ENCODE measurements at places on chromosomes 4 and X. TPM values are rescaled to one million over a fixed set of nuclear protein-coding genes. Genes with fewer than 3 reads are reported as not detected.

DNA sequence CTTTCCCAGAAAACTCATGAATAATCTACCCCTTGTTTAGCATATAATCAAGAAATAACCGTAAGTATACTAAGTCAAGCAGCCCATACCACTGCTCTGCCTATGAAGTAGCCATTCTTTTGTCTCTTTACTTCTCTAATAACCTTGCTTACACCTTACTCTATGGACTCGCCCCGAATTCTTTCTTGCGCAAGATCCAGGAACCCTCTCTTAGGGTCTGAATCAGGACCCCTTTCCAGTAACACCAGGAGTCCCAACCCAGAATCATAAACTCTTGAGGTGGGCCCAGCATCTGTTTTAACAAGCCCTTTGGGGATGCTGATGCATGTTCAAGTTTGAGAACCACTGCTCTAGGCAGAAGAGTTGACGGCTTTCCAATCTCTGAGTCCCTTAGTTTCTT is 119.6 kb downstream of the BEND2 start:
- DNase-seq = no peak

- no peak for DNase-seq
These were observed 69.9 kb downstream of the COX7B2 start for GRCh38 chr4:46839128-46839527.

DNA sequence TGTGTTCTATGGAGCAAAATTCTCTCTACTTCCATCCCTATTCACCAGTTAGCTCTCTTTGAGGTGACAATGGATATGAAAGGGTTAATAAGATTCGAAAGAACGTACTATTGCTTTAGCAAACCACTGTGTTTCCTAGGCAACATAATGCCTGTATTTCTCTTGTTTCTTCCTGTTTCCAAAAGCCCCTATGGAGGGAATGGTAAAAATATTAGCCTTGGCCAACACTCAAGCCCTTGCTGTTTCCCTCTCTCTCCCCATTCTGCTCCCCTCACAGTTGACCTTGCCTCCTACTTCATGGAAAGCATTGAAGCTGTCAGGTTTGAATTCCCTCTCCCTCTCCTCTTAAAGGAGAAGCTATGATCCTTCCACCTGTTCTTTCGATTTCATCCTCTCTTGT is 9.6 kb upstream of the PGRMC1 start:
- DNase-seq = no peak

- DNase-seq = no peak
These were observed 22.9 kb upstream of the PDLIM5 start for GRCh38 chr4:94428884-94429283.

- DNase-seq = no peak
These were observed 115.3 kb downstream of the HS3ST1 start for GRCh38 chr4:11313157-11313943.

GRCh38 chrX:132730266-132730665 is 228.2 kb downstream of the HS6ST2 start:
- DNase-seq = no peak

DNA sequence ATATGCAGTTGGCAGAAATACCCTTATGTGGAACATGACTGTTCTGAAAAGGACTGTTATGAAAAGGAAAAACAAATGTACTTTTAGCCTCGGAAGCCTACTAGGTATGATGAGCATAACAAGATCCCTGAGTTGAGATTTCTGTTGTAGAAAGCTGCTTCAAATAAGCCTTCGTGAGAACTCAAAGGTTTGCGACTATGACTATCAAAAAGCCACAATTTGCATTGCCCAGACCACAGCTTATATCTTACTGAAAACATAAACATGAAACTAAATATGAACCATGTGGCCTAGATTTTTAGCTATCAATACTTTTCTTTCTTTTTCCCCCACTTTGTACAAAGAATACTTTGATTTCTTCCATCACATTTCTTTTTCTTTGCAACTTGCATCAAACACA is 398.2 kb upstream of the LCORL start:
- no peak for DNase-seq

GRCh38 chr4:139589336-139590018 is 33.5 kb upstream of the SETD7 start:
- DNase-seq = no peak

DNA sequence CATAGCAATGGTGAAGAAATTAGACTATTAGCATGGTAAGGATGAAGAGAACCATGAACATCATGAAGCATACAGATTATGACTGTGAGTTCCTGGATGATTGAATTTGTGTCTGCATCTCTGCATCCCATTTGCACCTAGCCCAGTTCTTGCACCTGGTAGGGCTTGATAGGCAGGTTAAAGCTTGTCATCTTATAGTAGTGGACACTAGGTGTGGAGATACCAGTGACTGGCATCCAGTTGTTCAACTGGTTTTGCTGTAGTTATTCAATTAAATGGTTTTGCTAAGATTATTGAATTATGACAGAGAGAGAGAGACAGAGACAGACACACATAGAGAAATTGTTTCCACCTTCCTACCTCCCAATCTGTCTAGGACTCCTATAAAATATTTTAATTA is 5.0 kb downstream of the ADH7 start:
- no peak for DNase-seq

GRCh38 chrX:136250191-136251040 is 784 bp downstream of the MAP7D3 start:
- DNase-seq = no peak

DNA sequence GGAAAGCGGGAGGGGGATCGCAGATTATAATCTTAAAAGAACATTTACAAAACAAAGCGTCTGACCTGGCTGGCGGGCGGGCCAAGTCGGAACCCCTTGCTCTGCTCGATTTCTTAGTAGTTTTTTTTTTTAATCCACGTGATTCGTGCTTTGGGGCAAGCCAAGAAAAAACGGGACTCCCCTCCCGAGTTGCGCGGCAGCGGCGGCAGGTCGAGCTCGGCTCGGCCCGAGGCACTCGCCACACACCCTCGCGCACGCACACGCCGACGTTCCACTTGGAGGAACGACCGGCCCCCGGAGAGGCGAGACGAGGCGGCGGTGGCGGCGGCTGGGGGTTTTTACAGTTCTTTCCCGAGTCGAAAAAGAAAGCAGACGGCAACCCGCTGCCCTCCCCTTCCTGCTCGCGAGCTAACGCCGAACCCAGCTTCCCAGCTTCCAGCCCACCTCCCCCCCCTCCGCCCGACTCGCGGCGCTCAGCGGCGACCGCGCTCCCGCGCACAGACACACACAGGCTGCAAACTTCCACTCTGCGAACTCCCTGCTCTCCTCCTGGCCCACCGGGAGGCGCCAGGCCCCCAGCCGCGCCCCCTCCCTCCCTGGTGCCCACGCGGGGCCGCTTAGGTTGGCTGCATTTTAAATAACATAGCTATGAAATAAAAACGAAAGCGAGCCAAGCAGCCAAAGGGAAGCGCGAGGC is 1.2 kb downstream of the BCOR start:
- no peak for DNase-seq

GRCh38 chr4:180350901-180351300 is 1892.3 kb upstream of the TENM3 start:
- DNase-seq = no peak

- no peak for DNase-seq
These were observed 269.2 kb downstream of the TRIML1 start for GRCh38 chr4:188408244-188409030.

DNA sequence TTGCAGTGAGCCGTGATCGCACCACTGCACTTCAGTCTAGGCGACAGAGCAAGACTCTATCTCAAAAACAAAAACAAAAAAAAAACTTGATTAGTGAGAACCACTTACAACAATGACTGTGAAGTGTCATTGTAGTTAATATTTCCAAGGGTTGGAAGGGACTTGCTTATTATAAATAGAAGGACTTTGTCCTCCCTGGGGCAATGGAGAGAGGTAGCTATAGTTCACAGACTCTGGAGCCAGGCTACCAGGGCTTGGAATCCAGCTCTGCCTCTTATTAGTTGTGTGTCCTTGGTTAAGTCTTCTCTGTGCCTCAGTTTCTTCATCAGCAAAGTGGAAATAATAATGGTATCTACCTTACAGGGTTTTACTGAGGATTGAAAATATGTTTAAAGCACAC is 51.6 kb downstream of the TMEM150C start:
- DNase-seq = no peak

GRCh38 chrX:107628662-107629539 is 591 bp downstream of the PRPS1 start:
- no peak for DNase-seq

DNA sequence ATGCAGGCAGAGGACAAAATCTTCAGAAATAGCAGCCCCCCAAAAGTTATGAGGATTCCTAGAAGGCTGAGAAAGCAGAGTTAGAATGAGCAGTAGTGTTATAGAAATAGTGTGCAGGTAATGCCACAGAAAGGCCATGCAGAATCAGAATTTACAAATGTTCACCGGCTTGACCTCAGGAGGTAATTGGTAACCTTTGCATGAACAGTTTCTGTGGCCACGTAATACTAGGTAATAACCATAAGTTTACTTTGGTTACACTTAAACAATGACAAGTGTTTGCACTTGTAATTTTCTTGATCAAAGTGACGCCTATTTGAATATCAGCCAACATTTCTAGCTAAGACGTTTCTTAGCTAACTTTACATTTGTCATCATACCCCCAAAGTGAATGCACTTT is 393.6 kb downstream of the GPAT3 start:
- DNase-seq = no peak

- no peak for DNase-seq
These were observed 64.2 kb downstream of the DCUN1D4 start for GRCh38 chr4:51907006-51907669.

GRCh38 chr4:85970535-85970934 is 389.3 kb downstream of the MAPK10 start:
- no peak for DNase-seq

DNA sequence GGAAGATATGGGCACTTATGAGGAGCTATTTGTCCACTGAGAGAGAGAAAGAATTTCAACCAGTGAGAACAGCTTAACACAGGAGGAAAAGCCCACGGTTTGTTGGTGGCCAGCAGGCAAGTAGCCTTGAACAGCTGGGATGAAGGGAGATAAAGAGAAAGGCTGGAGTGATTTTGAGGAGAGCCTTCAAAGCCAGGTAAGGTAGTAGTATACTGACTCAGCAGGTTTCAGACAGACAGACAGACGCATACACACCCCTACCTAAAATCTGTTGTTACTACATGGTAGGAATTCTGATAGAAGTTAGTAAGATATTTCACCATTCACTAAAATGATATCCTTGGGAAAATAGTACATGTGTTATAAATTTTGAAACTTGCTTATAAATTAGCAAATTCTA is 60.5 kb downstream of the SEC24D start:
- DNase-seq = no peak

- no peak for DNase-seq
These were observed 4.3 kb upstream of the RBM3 start for GRCh38 chrX:48569958-48570357.

GRCh38 chrX:88604433-88605221 is 142.4 kb upstream of the CPXCR1 start:
- no peak for DNase-seq

GRCh38 chrX:136953867-136954787 is 73.6 kb upstream of the RBMX start:
- peak; percentile 52 for DNase-seq

DNA sequence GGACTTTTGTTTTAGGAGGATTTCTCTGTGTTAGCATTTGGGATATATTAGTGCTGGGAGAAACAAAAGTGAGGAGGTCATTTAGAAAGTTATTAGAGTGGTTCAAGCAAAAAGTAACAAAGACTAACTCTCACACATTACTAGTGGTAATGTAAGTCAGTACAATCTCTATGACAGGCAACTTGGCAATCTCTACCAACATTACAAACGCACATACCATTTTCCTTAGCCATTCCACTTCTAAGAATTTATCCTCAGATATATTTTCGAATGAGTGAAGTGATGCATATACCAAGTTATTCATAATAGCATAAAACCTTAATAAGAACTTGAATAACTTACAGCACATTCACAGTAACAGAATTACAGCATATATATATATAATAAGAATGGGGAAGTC is 146.2 kb downstream of the PRSS12 start:
- DNase-seq = no peak

DNA sequence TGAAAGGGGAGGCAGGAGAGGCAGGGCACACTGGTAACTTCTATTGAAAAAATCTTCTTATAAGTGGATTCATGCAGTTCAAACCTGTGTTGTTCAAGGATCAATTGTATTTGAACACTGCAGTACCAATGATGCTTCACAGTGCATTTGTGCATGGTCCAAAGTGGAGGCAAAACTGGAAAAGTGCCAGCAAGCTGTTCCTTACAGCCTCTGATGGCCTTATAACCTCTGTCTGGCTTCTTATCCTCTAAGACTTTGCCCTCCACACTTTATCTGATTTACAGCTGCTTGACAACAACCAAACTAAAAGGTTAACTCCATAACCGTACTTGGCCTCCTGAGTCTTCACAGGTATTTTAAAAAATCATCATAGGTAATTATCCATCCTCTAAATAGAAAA is 40.4 kb downstream of the MAGEB17 start:
- DNase-seq = no peak

- DNase-seq = no peak
These were observed 115.6 kb downstream of the SMIM20 start for GRCh38 chr4:26029568-26030131.

DNA sequence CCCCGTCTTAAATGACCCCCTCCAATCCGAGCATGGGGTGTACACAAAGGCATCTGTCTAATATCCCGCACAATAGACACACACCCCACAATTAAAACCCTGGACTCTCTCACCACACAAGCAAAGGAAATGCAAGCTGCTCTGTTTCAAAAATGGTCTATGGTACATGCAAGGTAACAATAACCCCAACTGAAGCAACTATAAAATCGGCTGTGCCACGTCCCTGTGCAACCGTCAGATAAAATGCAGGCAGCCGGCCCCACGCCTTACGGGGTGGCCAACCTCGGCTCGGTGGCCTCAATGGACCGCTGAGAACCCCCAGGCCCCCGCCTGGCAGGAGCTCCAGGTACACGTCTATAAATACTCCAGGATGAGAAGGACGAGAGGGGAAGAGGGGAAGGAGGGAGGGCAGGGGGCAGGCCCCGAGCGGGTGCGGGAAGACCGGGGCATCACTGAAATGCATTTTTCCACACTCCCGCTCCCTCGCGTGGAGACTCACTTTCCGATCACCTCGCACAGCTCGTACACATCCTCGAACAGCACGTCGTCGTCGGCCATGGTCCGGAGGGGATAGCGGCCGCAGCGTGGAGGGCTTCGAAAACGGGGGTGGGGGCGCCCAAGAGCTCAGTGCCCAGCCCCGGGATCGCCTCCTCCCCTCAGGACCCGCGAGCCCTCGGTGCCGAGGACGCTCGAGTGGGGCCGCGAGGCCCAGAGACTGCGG is 763 bp downstream of the CASK start:
- DNase-seq = no peak

DNA sequence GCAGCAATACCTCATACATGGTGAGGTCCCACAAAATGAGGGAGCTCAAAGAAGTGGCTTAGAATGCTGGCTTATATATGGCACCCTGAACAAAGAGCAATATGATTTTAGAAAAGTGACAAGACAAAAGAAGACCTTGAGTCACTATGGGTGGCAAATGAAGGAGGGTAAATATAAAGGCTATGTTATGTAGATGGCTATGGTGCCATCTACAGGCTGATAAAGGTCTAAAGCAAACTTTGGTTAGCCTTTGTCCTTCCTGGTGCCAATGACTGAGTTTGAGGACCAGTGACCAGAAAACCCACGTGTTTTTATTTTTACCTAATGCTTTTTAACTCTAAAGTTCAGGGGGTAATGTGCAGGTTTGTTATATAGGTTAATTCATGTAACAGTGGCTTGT is 151.8 kb downstream of the CCNG2 start:
- DNase-seq = no peak

Gene LRRC66
- 0.29 TPM for total RNA-seq

Gene GPR173
- 7.6 TPM for total RNA-seq

Gene BEX5
- total RNA-seq = 3.7 TPM

Gene TKTL1
- total RNA-seq = not detected

Gene KDR
- total RNA-seq = 27.4 TPM

Gene SLC49A3
- 8.9 TPM for total RNA-seq

Gene TMEM150C
- total RNA-seq = 4.8 TPM

Gene MAGEB1
- not detected for total RNA-seq

Gene MFAP3L
- total RNA-seq = 90.2 TPM

Data from ureter (tissue), 1 donor.